Kasumi-1 (cell line): ENCODE measurements at places on chromosomes 1 and 21.
A peak's percentile ranks its signal among the peaks of the same experiment; 100 is the strongest.

DNA sequence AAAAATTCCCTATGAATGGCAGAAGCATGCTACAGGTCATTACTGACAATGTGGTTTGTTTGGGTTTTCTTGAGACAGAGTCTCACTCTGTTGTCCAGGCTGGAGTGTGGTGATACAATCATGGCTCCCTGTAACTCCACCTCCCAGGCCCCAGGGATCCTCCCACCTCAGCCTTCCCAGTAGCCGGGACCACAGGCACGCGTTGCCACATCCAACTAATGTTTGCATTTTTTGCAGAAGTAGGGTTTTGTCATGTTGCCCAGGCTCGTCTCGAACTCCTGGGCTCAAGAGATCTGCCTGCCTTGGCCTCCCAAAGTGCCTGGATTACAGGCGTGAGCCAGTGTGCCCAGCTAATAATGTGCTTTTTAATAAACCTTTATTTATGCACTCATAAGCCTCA is 259.1 kb downstream of the NFIA start:
- DNase-seq = no peak

DNA sequence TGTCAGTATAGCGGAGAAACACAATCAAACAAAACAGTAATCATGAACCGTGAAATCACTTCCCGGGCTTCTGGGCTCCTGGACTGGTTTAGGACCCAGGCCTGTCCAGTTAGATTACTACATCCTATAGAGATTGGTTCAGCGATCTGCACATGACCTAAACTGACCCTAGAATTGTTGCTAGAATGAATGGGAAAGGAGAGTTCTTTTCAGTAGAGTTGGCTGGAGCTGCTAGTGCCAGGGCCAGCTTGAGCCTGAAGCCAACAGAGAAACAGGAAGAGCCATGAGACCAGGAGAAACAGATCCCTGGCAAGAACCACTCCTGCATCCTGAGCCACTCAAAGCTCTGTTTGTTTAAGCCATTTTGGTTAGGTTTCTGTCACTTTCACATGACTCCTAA is 474.3 kb upstream of the C1orf87 start:
- DNase-seq = no peak

- DNase-seq = no peak
These were observed 94.3 kb downstream of the RGS2 start for GRCh38 chr1:192903142-192903541.

DNA sequence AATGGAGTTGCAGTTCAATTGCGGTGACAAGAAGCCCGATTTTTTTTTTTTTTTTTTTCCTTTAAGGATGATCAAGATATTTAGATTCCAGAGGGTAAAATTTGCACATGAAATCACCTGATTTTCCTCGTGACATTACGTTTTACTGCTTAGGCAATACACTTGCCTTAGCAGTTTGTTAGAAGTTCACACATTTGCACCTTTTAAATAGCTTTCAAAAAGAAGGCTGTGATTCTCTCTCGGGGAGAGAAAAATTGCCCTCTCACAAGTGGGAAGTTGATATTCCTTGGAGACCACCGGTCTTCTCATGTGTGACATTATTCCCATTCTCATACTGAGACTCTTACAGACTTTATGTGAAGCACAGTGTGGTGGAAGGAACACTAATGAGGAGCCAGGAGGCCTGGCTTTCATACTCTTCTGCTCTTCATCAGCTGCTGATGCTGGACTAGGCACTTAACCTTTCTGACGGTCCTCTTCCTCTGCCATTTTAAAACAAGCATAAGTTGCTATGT is 69.8 kb upstream of the HSPA13 start:
- no peak for DNase-seq

GRCh38 chr1:9009438-9010370 is 16.5 kb downstream of the SLC2A7 start:
- peak; percentile 13 for DNase-seq

DNA sequence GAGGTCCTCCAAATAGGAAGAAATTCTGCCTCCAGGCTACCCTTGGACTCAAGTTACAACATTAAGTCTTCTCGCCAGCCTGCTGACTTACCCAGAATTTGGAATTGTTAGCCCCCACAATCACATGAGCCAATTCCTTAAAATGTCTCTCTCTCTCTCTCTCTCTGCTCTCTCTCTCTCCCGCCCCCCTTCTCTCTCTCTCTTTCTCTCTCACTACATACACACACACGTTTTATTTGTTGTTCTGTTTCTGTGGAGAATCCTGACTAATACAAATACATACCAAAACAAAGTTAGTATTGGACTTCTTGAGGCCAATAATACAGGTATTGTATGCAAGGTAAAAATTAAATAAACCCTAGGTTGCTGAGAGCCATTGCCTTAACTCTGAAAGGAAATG is 72.1 kb downstream of the TNFSF18 start:
- DNase-seq = no peak

GRCh38 chr1:227921461-227922185 is 26.1 kb downstream of the WNT9A start:
- DNase-seq = no peak

- DNase-seq = no peak
These were observed 26.3 kb upstream of the ST6GALNAC3 start for GRCh38 chr1:76048219-76048618.

DNA sequence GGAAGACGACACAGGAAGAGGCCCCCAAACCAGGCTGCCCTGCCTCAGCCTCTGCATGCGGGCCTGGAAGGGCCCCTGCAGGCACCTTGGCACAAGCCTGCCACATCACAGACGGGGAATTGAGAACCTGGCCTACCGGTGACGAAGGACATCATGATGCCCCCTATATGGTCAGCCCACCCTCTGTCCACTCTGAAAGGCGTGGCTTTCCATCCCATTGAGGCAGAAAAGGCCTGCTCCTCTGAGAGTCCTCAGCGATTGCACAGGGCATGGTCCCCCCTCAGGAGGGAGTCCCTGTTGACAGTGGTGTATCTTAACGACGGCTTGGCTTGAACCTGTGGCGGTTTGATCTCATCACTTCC is 11.4 kb downstream of the KRTAP10-1 start:
- no peak for DNase-seq

- peak; percentile 44 for DNase-seq
These were observed 782 bp downstream of the PCAT6 start for GRCh38 chr1:202811296-202812175.

- no peak for DNase-seq
These were observed 20.2 kb downstream of the COQ8A start for GRCh38 chr1:226960256-226960655.

DNA sequence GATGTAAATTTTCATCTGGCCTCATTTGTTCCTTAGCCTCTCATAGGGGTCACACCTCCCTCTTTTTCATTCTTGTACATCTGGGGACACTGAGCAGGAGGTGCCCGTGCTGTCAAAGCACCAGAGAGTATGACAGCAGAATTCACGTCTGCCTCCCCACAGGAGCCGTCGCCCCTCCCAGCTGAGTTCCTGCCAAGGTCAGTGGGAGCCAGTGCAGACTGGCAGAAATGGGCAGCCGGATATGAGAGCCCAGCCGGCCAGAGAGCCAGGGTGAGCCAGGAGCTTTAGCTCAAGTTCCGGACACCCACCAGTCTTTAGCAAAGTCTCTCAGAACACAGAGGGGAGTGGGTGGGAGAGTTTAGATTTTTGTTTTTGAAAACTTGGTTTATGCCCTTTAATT is 21.9 kb downstream of the GPR137B start:
- DNase-seq = no peak

GRCh38 chr1:46532498-46533178 is 18.8 kb downstream of the KNCN start:
- DNase-seq = peak; percentile 39

DNA sequence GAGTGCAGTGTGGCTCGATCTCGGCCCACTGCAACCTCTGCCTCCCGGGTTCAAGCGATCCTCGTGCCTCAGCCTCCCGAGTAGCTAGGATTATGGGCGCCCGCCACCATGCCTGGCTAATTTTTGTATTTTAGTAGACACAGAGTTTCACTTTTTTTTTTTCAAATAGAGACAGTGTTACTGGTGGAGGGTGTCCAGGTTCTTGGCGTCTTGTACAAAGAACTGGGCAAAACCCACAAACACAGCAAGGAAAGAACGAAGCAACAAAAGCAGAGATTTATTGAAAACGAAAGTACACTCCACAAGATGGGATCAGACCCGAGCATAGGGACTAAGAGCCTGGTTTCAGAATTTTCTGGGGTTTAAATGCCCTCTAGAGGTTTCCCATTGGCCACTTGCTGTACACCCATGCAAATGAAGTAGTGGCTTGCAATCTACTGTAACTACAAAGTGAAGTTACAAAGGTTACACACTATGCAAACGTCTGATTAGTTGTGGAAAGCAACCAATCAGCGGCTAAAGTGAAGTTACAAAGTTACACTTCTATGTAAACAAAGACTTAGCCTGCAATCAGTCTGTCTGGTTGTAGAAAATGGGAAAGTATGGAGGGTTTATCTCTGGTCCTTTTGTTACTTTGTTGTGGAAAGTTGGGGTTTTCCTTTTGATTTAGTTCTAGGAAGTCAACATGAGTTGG is 199.1 kb downstream of the DYRK1A start:
- DNase-seq = peak; percentile 64

- no peak for DNase-seq
These were observed 3.0 kb downstream of the PARP1 start for GRCh38 chr1:226404904-226405222.

- no peak for DNase-seq
These were observed at the start of gene PLEKHN1 for GRCh38 chr1:966135-966703. Gene PLEKHN1, plus strand, starts transcription at chr1:966482. Its CDS starts 50 bp downstream, at chr1:966532.

- DNase-seq = no peak
These were observed 30.4 kb downstream of the RIPK4 start for GRCh38 chr21:41736423-41736822.

DNA sequence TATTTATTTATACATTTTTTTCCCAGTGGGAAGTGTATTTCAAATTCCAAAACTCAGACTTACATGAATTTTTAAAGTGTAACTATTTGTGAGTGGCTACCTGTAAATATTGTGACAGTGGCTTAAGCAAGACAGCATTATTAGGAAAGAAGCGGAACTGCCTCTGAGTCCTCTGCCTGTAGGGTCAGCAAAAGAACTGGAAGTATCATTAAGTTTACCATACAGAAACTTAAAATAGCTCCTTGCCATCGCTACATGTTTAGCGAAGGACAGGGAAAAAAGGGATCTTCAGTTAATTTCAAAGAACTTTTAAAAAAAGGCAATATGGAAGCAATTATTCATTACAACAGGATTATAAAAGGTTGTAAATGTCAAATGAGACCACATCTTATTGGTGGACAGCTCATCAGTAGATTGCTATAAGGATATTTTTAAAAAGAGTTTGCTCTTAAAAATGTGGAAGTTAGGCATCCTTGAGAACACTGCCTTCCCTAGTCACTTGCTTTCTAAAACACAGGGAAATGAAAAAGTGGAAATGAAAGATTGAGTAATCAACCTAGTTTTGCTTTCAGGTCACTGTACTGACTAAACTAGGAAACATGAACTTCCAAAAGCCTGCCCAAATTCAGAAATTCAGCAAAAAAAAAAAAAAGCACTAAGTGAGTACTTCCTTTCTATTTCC is 39.2 kb downstream of the NSL1 start:
- DNase-seq = peak; percentile 13

DNA sequence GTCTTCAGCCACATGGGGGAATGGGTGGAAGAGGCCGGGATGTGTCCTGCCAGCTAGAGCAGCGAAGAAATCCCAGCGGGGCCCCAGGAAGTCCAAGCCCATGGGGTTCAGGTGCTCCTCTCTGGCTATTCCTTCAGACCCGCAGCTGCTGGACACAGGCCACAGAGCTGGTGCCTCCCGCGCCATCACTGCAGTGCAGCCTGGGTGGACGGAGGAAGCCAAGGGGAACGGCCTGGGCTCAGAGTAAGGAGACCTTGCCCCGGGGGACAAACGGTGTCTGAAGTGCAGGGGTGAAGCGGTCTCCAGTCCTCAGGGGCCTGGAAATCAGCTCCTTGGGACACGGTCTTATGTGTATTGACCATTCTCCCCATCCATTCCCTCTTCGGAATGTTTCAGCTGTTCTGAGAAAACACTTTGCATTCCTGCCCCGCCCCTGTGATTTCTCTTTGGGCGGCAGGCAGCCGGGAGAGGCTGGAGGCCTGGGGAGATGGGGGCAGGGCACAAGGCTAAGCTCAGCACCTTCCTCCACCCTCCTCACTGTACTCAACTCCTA is 18.4 kb downstream of the MTHFR start:
- DNase-seq = no peak

GRCh38 chr1:54180701-54181360 is 19.0 kb downstream of the CYB5RL start:
- DNase-seq = no peak

DNA sequence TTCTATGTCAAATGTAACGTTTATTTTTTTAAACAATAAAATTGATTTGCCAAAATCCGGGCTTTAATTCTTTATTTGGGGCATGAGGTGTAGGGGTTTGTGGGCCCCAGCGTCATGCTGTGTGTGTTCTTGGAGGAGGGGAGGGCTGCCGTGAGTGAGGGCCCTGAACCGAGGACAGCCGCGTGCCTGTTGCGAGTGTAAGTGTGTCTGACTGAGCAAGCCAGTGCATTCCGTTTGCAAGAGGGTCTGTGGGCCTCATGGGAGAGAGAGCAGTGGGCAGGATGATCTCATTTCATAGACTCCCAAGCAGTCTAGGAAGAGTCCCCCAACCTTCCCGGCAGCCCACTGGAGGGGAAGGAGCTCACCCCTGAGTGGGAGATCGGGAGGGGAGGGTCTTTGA is 21.4 kb upstream of the SPSB1 start:
- DNase-seq = no peak

- DNase-seq = no peak
These were observed 1132.4 kb upstream of the B3GALT2 start for GRCh38 chr1:194318790-194319280.

DNA sequence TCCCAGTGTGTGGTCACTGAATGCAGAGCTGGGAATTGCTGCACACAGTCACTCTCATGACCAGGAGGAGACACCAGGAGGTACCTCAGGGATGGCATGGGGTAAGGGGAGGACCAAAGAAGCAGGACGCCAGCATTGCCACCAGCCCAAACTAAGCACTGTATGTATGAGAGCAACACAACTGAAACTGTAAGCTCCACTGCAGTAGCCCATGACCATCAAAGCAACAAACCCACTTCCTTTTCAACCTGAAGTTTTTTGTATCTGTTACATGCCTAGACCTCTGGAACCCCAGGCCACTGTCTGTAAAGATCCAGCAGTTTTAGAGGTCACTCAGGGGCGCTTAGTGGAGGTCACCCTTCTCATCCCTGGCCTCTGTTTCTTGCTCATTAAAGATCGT is 164.3 kb downstream of the SETD4 start:
- no peak for DNase-seq

- DNase-seq = no peak
These were observed 59.2 kb upstream of the TARBP1 start for GRCh38 chr1:234538062-234538731.

DNA sequence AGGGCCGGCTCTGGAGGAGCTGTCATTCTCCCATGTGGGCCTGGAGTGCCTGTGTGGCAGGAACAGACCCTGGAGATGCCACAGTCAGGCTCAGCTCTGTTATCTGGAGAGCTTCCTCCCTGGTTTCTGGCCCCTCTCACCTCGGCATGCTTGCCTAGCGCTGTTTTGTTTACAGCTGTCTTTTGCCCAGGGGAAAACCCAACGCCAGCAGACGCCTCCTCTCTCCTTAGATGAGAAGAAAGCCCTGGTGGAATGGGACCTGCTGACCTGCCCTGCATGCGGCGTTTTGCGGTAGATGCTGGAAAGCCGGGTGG is 104.9 kb downstream of the CRYAA start:
- no peak for DNase-seq
